ENCODE measurements at places on chromosomes 12 and 14.

- no peaks in the 10 kb centered on the region for H3K36me3 ChIP-seq
- no peak overlapping the region for H3K4me3 ChIP-seq
- no peaks in the 10 kb centered on the region for H3K27me3 ChIP-seq
- no peak overlapping the region for H3K27ac ChIP-seq
These were observed 143.1 kb upstream of the HMGA2 start for GRCh38 chr12:65681226-65681625.

DNA sequence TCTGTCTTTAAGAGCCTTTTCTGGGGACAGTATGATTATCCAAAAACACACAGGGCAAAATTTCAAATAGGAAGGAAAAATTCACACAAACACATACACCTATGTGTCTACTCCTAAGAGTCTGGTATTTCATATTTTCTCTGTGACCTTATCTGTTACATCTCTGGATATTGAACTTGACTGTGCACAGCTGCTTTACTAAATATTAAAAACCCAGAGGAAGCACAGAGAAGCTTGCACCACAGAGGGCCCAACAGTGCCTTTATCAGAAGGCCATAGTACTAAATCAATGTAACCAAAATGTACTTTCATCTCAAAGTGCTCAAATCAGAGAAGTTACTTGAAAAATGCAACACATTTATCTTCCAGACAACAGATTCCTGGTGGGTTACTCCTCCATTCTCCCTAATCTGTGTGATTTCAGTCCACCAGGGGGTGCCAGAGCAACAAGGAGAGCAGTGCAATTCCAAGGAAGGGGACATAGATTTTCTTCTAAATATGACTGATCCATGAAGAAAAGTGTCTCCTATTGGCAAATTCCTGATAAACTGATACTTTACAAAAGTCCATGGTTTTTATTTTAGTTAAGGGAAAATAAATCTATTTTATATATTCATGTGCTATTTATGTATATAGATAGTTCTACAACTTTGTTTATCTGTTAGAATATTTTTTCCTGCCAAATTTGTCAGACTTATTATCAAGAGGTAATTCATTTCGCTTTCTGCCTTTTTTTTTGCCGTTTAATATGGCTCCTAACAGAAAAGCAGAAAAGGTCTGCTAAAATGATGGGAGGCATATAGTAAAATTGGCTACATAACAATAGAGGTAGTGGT, 617.6 kb downstream of the LRFN5 start:
- no peaks in the 10 kb centered on the region for H3K27me3 ChIP-seq
- DNase-seq, result peak; percentile 42
- no peaks in the 10 kb centered on the region for H3K36me3 ChIP-seq
- no peak overlapping the region for H3K4me3 ChIP-seq
- peaks cover 4% of the 10 kb centered on the region for H3K4me1 ChIP-seq

DNA sequence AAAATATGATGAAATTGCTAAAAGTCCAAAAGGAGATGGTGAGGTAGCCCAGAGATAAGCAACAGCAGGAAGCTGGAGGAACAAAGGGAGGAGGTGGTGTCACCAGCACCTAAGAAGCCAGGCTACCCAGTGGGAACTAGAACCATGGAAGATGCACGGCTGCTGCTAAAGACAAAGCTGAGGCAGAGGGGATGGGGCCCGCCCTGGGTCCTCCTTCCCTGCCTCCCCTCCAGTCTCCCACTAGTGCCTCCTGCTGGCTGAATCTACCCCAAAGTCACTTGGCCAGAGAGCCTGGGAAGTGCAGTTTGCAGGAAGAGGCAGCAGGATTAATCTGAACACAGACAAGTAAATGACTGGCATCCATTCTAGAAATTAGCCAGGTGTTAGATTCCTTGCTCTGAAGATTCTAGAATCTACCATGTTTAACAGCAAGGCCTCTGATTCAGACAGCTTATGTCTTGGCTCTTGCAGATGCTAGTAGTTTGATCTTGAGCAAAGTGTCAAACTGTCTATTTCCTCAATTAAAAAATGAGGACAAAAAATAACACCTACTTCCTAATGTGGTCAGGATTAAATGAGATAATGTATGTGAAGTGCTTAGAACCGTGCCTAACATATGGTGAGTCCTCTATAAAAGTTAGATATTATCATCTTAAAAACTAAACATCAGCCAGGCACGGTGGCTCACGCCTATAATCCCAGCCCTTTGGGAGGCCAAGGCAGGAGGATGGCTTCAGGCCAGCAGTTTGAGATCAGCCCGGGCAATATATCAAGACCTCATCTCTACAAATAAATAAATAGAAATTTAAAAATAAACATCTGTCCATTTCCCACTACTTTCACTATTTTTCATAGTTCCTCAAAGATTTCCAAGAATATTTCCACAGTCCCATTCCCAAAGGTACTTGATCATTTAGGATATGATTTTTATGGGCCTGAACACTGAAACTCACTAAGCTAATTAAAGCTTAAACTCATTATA, 5.8 kb upstream of the LRP10 start:
- H3K4me1 ChIP-seq, result peaks cover 4% of the 10 kb centered on the region
- no peak overlapping the region for H3K27ac ChIP-seq
- no peak overlapping the region for H3K4me3 ChIP-seq
- no peaks in the 10 kb centered on the region for H3K27me3 ChIP-seq

- no peaks in the 10 kb centered on the region for H3K36me3 ChIP-seq
- peak overlapping the region; percentile 54 for H3K27ac ChIP-seq
- no peaks in the 10 kb centered on the region for H3K27me3 ChIP-seq
- DNase-seq, result peak; percentile 85
- no peaks in the 10 kb centered on the region for H3K4me1 ChIP-seq
These were observed 9.9 kb downstream of the UBC start for GRCh38 chr12:124904306-124905098.

DNA sequence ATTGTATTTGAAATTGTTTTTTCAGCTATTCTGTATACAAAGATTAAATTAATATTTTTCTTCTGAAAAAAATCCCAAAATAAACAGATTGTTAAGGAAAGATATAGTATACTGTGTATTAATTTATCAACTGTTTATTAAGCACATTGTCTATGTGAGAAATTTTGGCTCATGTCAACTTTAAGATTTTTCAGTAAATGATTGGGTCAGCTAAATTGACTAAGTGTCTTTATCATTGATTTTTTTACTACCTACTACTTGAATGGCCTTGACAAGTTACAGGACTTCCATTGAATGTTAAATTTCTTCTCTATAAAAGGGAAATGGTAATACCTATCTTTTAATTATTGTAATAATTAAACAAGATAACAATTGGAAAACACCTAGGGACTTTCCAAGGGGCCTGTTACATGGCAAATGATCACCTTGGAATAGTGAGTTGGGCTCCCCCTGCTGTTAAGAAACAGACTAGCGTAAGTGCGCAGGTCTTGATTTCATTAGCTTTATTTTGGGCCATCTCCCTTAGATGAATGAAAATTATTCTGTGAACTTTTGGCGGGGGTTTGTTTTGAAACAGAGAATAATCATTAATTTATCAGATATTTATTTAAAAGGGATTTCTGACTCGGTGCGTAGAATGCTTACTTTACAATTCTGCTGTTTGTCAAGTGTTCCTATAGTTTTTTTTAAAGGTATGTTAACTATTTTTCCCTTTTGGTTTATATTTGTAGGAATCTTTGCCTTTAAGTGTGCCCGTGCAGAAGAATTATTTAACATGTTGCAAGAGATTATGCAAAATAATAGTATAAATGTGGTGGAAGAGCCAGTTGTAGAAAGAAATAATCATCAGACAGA, 14.5 kb upstream of the CCT2 start:
- H3K27ac ChIP-seq, result no peak overlapping the region
- H3K36me3 ChIP-seq, result no peaks in the 10 kb centered on the region
- no peak overlapping the region for H3K4me3 ChIP-seq
- H3K27me3 ChIP-seq, result no peaks in the 10 kb centered on the region

GRCh38 chr14:36646664-36647416, 14.8 kb upstream of the PAX9 start:
- H3K4me1 ChIP-seq, result no peaks in the 10 kb centered on the region
- no peak overlapping the region for H3K4me3 ChIP-seq
- DNase-seq, result no peak
- H3K27ac ChIP-seq, result no peak overlapping the region
- H3K27me3 ChIP-seq, result no peaks in the 10 kb centered on the region
- no peaks in the 10 kb centered on the region for H3K36me3 ChIP-seq

GRCh38 chr12:18970603-18971002, 158.9 kb upstream of the PLEKHA5 start:
- H3K4me3 ChIP-seq, result no peak overlapping the region
- H3K27ac ChIP-seq, result no peak overlapping the region
- no peaks in the 10 kb centered on the region for H3K4me1 ChIP-seq
- H3K36me3 ChIP-seq, result no peaks in the 10 kb centered on the region
- DNase-seq, result no peak
- H3K27me3 ChIP-seq, result no peaks in the 10 kb centered on the region

- H3K4me3 ChIP-seq, result no peak overlapping the region
- no peak overlapping the region for H3K27ac ChIP-seq
- DNase-seq, result no peak
- H3K4me1 ChIP-seq, result no peaks in the 10 kb centered on the region
- no peaks in the 10 kb centered on the region for H3K36me3 ChIP-seq
These were observed 10.6 kb upstream of the NRDE2 start for GRCh38 chr14:90342327-90342726.

DNA sequence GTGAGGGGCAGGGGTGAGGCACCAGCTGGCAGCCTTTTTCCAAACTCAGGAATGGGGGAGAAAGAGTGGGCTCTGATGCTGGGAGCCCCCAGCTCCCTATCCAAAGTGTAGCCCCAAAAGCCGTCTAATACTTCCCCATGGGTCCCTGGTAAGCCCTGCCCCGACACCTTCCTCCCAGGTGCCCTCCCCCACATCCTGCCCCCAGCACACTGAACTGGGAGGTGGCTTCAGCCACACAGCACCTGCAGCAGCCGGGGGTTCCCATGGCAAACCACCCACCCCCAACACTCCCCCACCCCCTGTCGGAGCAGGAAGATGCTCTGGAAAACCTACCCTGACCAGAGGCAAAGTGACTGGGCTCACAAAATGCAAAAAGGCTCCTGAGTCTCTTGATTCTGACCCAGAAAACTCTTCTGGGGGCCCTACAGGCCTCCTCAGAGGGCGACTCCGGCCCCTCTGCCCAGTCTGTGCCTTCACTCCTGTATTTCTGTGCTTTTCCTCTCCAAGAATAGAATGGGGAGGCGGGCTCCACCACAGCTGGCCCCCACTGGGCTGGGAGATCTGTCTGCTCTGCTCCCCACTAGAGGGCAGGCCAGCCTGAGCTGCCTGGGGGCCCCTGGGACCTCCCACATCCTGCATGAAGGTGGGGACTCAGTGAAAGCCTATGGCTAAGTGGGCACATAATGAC, 81.6 kb downstream of the ITPK1 start:
- H3K4me3 ChIP-seq, result no peak overlapping the region
- no peaks in the 10 kb centered on the region for H3K36me3 ChIP-seq
- H3K27me3 ChIP-seq, result no peaks in the 10 kb centered on the region
- no peaks in the 10 kb centered on the region for H3K4me1 ChIP-seq

GRCh38 chr12:6039894-6040601, 84.4 kb downstream of the VWF start:
- no peak overlapping the region for H3K27ac ChIP-seq
- no peak overlapping the region for H3K4me3 ChIP-seq
- no peaks in the 10 kb centered on the region for H3K36me3 ChIP-seq
- H3K4me1 ChIP-seq, result no peaks in the 10 kb centered on the region
- no peaks in the 10 kb centered on the region for H3K27me3 ChIP-seq
- peak; percentile 53 for DNase-seq

DNA sequence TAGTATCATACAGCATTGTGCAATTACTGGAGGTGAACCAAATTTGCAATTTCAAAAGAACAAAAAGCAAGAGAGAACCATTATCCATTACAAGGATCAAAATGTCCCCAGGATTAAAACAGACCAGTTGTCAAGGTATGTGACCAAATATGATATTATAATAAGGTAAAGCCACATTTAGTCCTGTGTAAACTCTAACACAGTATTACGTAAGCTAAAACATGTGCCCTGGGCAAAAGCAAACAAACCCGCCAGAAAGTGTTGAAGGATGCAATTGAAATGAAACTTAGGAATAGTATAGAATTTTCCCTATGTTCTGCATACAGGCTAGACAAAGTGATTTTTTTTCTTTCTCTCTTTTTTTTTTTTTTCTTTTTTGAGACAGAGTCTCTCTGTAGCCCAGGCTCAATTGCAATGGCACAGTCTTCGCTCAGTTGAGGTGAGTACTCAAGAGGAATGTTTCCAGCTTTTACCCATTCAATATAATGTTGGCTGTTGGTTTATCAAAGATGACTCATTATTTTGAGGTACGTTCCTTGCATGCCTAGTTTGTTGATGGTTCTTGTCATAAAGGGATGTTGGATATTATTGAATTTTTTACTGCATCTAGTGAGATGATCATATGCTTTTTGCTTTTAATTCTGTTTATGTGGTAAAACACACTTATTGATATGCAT, 137.1 kb upstream of the FOXG1 start:
- H3K4me3 ChIP-seq, result no peak overlapping the region
- H3K4me1 ChIP-seq, result no peaks in the 10 kb centered on the region
- H3K36me3 ChIP-seq, result no peaks in the 10 kb centered on the region
- DNase-seq, result no peak
- H3K27ac ChIP-seq, result no peak overlapping the region

GRCh38 chr12:52211716-52212585, 20.1 kb upstream of the KRT80 start:
- H3K27me3 ChIP-seq, result no peaks in the 10 kb centered on the region
- no peaks in the 10 kb centered on the region for H3K36me3 ChIP-seq

GRCh38 chr14:77985211-77985615, 185.0 kb upstream of the NRXN3 start:
- H3K36me3 ChIP-seq, result no peaks in the 10 kb centered on the region
- DNase-seq, result no peak
- H3K27me3 ChIP-seq, result no peaks in the 10 kb centered on the region
- no peak overlapping the region for H3K27ac ChIP-seq
- no peaks in the 10 kb centered on the region for H3K4me1 ChIP-seq
- no peak overlapping the region for H3K4me3 ChIP-seq

- H3K27ac ChIP-seq, result no peak overlapping the region
- no peak overlapping the region for H3K4me3 ChIP-seq
- H3K4me1 ChIP-seq, result no peaks in the 10 kb centered on the region
- H3K27me3 ChIP-seq, result no peaks in the 10 kb centered on the region
- DNase-seq, result no peak
- H3K36me3 ChIP-seq, result no peaks in the 10 kb centered on the region
These were observed 348.2 kb downstream of the DPF3 start for GRCh38 chr14:72545411-72546311.

- H3K4me3 ChIP-seq, result no peak overlapping the region
- no peaks in the 10 kb centered on the region for H3K27me3 ChIP-seq
These were observed 7.5 kb upstream of the SYNE3 start for GRCh38 chr14:95523815-95524448.

GRCh38 chr14:106547735-106548434, 1021.5 kb downstream of the TMEM121 start:
- H3K36me3 ChIP-seq, result no peaks in the 10 kb centered on the region
- no peaks in the 10 kb centered on the region for H3K4me1 ChIP-seq
- no peak overlapping the region for H3K4me3 ChIP-seq
- H3K27ac ChIP-seq, result no peak overlapping the region
- H3K27me3 ChIP-seq, result no peaks in the 10 kb centered on the region

GRCh38 chr12:92110083-92110640, 35.5 kb downstream of the BTG1 start:
- H3K4me3 ChIP-seq, result no peak overlapping the region
- H3K27ac ChIP-seq, result no peak overlapping the region
- no peak for DNase-seq
- H3K4me1 ChIP-seq, result peaks cover 4% of the 10 kb centered on the region
- no peaks in the 10 kb centered on the region for H3K27me3 ChIP-seq
- no peaks in the 10 kb centered on the region for H3K36me3 ChIP-seq

- no peaks in the 10 kb centered on the region for H3K27me3 ChIP-seq
- no peaks in the 10 kb centered on the region for H3K36me3 ChIP-seq
- H3K4me3 ChIP-seq, result no peak overlapping the region
- peak; percentile 63 for DNase-seq
- H3K27ac ChIP-seq, result peak overlapping the region; percentile 50
These were observed 100.5 kb downstream of the LRRC74A start for GRCh38 chr14:76926521-76927251.

Data from uterus (tissue), 4 donors.